Peyer's patch (tissue), 4 donors: ENCODE measurements at places on chromosomes 2 and 18. TPM values are rescaled to one million over a fixed set of nuclear protein-coding genes. Genes with fewer than 3 reads are reported as not detected.

CERKL gene
- total RNA-seq: 1.6 TPM

GRCh38 chr2:48929571-48930301 lies 174.2 kb upstream of the LHCGR start:
- no peak for DNase-seq

- no peak for DNase-seq
These were observed 18.5 kb downstream of the PDCL3 start for GRCh38 chr2:100581277-100581612.

- no peak for DNase-seq
These were observed 1.1 kb downstream of the L3MBTL4 start for GRCh38 chr18:6413579-6414117.

DNA sequence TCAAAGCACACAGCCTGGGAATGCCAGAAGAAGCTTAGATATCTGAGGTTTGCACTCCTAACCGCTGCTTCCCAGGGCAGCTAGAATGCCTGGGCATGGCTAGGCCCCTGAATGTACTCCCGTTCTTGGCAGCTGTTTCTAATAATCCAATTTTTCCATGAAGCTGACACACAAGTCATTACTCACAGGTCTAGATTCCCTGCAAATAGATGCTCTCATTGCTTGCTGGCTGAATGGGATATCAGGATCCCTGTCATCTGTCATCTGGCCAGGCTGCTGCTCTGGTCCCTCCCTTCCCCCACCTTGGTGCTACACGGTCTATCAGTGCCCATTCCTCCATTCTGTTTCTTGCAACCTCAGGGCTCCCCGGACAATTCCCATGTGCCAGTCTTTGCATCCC lies 40.7 kb upstream of the TEX51 start:
- DNase-seq: no peak

DNA sequence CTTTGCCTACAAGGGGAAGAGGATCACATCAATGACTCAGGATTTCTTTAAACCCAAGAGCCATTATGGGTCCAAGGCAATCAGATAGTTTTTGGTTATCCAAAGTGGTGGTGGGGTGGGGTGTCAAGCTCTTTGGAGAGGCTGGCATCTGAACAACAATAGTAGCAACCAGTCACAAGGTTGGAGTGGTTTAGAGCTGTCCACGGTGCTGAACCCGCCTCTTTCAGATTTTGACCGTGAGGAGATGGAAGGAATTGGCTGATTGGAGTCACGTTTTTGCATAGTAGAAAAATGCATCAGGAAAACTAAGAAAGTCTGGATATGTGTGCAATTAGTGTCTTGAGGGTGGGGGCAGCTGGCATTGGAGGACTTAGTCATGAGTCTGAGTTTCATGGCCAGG lies 159.9 kb downstream of the LOXHD1 start:
- no peak for DNase-seq

GRCh38 chr18:57910134-57910533 lies 107.0 kb upstream of the ATP8B1 start:
- no peak for DNase-seq

DNA sequence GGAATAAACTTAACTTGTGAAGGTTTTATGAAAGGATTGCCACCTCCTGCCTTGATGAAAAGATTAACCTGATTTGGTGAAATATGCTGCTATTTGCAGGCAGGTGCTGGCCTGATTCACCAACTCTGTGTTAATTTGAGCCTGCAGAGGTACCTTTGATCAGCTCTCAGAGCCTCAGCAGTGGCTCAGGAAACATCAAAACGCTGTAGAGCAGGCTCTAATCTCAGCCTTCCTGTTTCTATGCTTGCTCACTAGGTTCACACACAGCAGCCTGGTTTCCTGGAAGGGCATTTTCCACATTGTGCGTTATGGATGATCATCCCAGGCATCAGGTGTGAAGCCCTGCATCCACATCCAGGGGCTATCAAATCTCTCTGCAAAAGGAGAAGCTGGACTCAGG lies 16.9 kb downstream of the TGIF1 start:
- DNase-seq: no peak

GPC1 gene
- 8.7 TPM for total RNA-seq

MYL1 gene
- not detected for total RNA-seq

DNA sequence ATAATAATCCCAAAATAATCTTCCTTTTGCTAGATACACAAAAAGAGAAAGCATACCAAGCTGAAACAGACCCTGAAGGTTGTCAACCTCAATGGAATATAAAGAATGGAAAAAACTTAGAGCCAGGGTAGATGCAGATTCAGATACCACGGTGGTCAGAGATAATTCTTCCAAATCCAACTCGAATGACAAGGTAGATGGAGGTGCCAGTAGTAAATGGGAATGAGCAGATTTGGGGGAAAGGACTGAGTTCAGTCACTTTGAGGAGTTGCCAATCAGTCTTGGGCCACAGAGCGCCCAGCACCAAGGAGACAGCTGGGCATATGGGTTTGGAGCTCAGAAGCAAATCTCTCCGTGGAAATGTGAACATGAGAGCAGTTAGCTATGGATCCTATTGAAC lies 3.4 kb upstream of the CHMP1B start:
- peak; percentile 15 for DNase-seq

- DNase-seq: no peak
These were observed 94.4 kb downstream of the UXS1 start for GRCh38 chr2:106099691-106100090.

OXER1 gene
- 20.7 TPM for total RNA-seq

DNA sequence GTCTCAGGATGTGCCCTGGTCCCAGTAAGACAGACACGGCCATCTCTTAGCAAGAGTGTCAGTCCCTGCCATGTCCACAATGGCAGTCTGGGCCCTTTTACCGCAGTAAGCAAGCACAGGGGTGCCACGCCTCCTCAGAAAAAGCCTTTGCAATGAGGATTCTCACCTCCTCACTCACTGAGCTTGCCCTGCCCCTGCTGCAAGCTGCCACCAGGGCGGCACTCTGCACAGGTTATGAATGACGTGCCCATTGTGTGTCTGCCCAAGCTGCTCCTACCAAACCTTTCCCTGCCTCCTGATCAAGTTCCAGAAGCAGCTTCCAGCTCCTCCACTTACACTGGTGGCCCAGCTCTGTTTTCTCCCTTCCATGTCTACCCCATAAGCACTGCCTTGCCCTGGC lies 23.3 kb downstream of the ERCC3 start:
- no peak for DNase-seq

RAMP1 gene
- total RNA-seq: 87.4 TPM

DNA sequence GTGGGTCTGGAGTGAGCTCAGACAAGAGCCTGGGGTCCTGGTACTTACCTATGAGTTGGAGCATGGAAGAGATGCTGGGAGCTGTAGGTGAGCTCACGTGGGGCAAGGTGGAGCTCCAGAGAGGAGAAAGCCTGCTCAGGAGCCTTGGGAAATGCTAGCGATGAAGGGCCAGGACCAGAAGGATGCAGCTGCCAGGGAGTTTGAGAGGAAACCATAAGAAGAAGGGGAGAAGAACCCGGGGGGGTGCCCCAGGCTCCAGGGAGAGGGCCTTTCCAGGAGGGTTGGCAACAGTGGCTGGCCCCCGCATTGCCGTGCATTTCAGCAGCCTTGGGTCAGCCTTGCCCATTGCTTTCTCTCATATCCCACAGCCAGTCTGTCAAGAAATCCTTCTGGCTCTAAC lies 268.7 kb downstream of the GLI2 start:
- DNase-seq: no peak

- no peak for DNase-seq
These were observed 31.9 kb downstream of the EXOC6B start for GRCh38 chr2:72793798-72794440.

- DNase-seq: no peak
These were observed 40.7 kb upstream of the CCDC150 start for GRCh38 chr2:196598846-196599245.

C1GALT1C1L gene
- not detected for total RNA-seq

DNA sequence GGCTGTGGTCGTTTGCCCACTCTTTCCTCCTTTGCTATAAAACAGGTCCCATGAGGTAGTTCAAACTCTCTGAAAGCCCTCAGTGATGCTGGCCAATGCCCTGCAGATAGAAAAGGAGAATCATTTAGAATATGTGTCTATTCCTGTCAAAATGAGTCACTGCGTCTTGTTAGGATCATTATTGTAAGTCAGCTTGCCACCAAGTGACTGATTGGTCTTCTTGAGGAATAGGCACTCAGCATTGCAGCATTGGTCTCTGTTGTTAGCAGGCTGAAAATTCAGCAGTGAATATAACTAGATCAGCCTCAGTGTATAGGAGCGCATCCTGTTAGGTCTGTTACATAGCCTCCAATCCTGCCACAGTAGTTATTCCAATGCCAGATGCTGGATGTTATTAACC lies 28.9 kb downstream of the PRKRA start:
- no peak for DNase-seq

DNA sequence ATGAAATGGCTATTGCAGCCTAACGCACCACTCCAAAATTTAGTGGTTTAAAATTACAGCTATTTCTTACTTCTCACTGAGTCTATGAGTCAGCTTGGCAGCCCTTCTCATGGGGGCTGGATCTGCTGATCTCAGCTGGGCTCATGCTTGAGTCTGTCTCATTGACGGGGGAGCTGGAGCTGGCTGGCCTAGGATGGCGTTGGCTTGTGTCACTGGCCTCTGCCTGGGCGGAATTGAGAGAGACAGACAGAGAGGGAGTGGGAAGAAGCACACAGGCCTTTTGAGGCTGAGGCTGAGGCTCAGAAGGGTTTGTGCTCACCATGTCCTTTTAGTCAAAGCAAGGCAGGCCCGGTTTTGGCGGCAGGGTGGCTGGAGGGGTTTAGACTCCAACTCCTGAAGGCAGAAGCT lies 412.1 kb upstream of the MYT1L start:
- no peak for DNase-seq

- no peak for DNase-seq
These were observed 10.1 kb downstream of the LDAH start for GRCh38 chr2:20812779-20813178.

DNA sequence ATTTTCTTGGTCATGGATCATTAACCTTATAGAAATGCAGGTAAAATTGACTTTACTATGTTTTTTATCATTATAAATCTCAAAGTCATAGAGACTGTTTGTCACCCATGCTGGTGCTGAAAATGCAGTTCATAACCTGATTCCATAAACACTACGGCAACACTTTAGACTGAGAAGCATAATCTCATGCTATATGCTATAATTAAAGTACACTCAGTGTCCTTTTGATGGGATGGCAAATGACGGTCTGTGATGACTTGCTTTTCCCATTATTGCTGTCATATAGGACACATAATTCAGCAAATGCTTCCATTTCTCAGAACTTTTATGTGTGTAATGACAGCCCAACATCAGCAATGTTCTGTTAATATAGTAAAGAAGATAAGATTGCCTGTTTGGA lies 162.9 kb downstream of the CD226 start:
- no peak for DNase-seq

NIF3L1 gene
- total RNA-seq: 27.5 TPM

HNRNPLL gene
- 70.1 TPM for total RNA-seq

DNA sequence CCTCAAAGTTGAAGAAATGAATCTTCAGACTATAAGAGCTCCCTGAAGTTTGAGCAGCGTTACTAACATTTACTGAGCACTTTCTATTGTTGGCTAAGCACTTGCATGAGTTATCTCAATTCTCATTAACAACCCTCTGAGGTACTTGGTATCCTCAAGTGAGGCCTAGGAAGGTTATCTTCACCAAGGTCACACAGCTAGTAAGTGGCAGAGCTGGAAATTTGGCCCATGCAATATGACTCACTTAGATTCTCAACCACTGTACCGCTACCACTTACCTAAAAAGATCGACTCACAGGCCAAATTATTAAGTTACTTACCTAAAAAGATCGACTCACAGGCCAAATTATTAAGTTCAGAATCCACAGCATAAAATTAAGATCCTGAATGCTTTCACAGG lies 8.7 kb upstream of the METAP1D start:
- no peak for DNase-seq

ERFE gene
- 0.57 TPM for total RNA-seq

DNA sequence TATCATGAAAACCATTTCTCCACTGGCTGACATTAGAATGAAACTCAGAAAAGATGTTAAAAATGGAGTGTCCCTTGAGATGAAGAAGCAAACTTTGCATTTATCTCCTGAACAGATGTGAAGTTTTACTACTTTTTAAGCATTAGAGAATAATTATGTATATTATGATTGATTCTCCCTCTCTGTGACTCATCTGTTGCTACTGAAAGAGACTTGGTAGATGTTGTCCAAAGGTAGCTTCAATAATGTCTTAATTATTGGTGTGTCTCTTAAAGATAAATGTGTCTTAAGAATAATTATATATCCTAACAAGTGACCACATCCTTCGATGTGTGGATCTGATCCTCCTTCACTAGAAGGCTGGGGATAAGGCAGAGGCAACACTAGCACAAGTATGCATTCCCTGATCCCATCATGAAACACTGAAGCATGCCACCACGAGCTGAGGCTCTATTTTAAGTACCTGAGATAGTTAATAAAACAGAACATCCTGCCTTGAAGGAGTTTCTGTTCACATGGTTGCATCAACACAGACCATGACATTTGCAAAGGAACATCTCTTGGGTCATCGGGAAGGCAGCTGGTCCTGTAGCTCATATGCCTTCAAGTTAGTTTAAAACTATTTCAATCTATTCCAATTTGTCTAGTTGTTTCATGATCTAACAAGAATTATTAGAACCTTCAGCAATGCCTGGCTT lies 15.5 kb downstream of the RND3 start:
- DNase-seq: no peak

DNA sequence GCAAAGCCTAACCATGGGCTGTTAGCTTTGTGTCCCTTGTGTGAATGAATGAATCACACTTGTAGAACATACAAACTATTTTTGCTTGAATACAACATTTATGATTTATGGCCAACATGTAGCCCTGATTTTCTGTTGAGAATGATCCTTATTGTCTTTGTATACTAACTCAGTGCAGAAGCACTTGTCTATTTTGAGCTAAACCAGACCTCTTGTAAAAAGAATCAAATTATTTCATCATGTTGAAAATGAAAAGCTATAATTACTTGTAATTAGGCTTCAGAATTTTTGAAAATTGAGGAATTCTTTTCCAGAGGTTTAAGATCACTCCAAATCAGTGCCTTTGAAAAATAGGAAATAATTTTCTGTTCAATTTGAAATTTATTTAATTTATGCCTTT lies 85.9 kb downstream of the ZNF407 start:
- no peak for DNase-seq

DNA sequence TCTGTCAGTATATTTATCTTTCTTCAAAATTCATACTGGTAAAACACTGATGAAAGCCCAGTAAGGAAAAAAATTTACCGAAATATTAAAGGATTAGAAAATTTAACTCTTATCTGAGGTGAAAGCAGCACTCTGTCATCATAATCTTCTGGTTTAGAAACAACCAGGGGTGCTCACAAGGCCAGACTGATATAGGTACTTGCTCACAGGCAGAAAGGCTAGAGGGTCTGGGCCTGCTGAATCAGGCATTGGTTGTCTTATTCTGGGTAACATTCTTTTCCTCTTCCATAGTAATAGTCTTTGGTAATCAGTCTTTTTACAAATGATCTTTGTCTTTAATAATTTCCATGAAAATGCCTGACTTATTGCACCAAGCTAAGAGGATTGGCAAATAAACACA lies 221.4 kb upstream of the TFPI start:
- no peak for DNase-seq

- DNase-seq: no peak
These were observed 60.9 kb downstream of the METTL4 start for GRCh38 chr18:2510416-2510815.

EN1 gene
- total RNA-seq: not detected

GRCh38 chr18:31207391-31207790 lies 44.7 kb upstream of the DSC1 start:
- no peak for DNase-seq
